GF-D8 (cell line): ENCODE measurements at places on chromosomes 7 and 10.

DNA sequence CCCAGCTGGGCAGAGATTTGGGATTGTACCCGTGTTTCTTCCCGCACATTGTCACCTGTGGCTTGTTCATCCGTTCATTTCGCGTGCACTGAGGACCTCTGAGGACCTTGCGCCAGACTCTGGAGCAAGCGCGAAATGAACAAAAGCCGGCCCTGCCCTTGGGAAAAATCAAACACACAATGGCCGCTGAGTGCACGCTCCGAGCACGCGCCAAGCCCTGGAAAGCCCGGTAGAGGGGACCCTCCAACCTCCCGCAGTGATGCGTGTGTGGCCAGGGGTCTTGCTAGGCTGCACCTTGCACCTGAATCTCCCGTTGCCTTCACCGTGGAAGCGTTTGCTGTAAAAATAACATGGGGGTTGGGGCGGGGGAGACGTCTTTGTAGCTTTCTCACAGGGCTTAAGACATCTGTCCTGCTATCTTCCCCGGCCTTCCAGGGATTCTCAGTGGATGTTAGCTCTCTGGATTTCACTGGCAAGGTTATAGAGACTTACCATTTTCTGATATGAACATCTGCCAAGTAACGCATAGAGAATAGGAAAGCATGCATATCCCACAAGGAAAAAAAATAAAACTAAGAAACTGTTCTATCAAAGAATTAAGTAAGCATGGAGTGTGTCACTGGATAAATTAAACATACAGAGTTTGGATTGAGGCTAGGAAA lies 37.3 kb downstream of the ZNF777 start:
- no peak for DNase-seq

DNA sequence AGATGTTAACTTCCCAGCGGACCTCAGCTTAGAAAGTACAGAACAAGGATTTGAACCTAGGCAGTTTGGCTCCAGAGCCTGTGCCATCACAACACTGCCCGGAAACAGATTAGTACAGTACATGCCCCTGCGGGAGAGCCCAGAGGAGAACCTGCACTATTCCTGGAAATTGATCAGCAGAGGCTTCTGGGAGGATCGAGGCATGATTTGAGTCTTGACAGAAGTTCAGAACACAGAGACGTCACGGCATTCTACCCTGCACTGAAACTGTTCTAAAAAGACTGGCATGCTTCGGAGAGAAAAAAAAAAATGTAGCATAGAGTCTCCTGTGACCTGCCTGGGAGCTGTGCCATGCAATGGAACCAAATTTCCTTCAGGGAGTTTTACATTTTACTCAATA lies 9.2 kb upstream of the IL6 start:
- no peak for DNase-seq

DNA sequence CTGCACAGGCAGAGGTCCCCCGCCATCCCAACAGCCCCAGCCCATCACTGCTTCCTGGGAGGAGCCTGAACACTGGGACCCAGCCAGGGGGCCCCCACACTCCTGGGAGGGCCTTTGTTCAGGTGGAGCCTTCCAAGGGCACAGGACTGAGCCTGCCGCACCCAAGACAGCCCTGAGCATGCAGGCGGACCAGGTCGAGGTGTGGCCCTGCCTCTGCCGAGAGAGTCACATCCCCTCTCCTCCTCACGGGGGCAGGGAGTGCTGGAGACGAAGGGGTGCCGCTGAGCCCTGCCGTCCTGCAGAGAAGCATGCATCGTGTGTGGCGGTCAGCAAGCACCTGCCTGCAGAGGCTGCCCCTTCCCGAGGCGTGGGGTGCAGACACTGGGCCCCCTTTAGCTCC lies 7.3 kb upstream of the MAFK start:
- DNase-seq: no peak

- DNase-seq: no peak
These were observed 170.9 kb downstream of the PARD3 start for GRCh38 chr10:34644224-34644623.

DNA sequence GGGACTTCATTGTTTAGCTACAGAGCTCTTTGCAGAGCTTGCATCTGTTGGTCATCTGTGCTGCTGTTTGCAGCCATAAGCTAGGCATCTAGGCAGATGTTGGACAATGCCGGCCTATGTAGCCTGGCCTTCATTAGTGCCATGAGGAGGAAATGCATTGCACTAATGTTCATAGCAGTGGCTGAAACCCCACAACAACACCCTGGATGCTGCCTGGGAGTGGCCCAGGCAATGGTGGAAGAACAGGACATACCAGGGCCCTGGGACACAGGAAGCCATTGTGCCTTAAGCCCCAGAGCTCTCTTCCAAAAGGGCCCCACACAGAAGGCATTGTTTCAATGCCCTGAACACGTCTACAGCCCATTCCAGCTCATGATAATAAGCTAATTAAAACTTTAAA lies 131.5 kb upstream of the LYZL1 start:
- no peak for DNase-seq
